Thymus (tissue), 14 donors: ENCODE measurements at places on chromosomes 1 and 21.

GRCh38 chr1:198933515-198934222 lies 294.8 kb downstream of the PTPRC start:
- no peaks in the 10 kb centered on the region for H3K36me3 ChIP-seq
- H3K27ac ChIP-seq: peak overlapping the region; percentile 90
- peak overlapping the region; percentile 46 for H3K4me3 ChIP-seq
- DNase-seq: no peak
- no peaks in the 10 kb centered on the region for H3K27me3 ChIP-seq

DNA sequence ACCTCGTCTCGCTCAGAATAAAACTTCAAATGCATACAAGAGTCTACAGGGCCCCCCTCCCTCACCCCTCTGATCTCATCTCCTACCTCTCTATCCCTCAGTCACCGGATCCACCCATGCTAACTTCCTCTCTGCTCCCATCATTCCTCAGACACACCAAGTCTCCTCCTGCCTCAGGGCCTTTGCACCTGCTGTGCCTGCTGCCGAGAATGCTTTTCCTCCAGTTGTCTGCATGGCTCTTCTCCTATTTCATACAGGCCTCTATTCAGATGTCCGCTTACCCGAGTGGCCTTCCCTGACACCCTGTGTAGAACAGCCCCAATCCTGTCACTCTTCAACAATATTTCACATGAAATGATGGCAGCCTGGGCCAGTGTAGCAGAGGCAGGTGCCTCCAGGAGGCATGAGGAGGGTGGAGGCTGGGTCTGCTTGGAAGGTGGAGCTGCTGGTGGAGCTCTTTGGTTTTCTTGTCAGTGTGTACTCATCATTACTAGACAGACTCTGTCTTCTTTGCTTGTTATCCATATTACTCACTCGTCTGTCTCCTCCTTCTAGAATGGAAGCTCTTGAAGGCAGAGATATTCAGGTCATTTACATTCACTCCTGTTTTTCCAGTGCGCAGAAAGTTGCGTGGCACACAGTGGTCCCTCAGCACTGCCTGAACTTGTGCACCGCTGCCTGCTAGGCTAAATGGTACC lies 4.2 kb downstream of the SH2D2A start:
- H3K27me3 ChIP-seq: no peaks in the 10 kb centered on the region
- H3K36me3 ChIP-seq: peaks cover 38% of the 10 kb centered on the region
- H3K4me3 ChIP-seq: no peak overlapping the region
- H3K4me1 ChIP-seq: peaks cover 58% of the 10 kb centered on the region

DNA sequence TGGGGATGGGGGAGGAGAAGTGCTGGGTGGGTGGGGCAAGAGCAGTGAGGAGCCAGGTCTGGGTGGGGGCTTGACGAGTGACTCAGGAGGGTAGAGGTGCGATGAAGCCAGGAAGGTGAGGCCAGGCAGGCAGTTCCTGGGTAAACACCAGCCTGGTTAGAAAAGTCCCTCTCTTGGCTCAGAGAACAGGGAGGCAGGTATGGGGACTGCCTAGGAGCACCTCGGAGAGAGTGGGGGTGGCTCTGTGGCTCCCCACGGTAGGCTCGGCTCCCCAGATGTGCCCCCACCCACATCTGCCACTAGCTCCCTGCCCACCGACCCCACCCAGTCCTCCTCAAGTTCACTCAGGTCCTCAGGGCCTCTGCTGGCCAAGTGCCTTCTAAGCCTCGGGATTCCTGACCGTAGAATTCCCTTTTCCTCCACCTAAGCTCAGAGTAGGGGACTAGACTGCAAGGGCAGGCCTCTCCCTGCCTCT lies 1.2 kb downstream of the HSPG2 start:
- H3K27ac ChIP-seq: no peak overlapping the region
- no peak for DNase-seq
- no peaks in the 10 kb centered on the region for H3K36me3 ChIP-seq
- peaks cover 32% of the 10 kb centered on the region for H3K27me3 ChIP-seq
- no peaks in the 10 kb centered on the region for H3K4me1 ChIP-seq

- DNase-seq: no peak
- H3K4me1 ChIP-seq: no peaks in the 10 kb centered on the region
- H3K27me3 ChIP-seq: peaks cover 6% of the 10 kb centered on the region
- no peak overlapping the region for H3K27ac ChIP-seq
Measured at GRCh38 chr1:226574044-226574443, 25.5 kb downstream of the STUM start.

DNA sequence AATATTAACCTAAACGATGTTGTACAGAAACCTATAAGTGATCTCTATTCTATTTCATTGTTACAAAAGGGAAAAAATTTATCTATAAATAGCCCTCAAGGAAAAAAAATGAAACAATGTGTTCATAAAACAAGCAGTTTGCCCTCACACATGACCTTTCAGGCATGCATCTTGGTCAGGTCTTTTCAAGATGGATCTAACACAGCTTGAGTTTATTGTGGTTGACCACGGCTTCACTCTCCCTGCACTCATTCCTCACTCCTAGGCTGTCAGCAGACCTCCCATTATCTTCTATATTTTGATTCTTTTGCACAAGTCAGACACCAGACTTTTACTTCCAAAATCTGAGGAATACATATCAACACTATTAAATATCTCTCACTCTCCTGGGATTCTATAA lies 544.3 kb downstream of the KCNT2 start:
- no peaks in the 10 kb centered on the region for H3K4me1 ChIP-seq
- no peak overlapping the region for H3K27ac ChIP-seq
- H3K36me3 ChIP-seq: no peaks in the 10 kb centered on the region
